ENCODE measurements at places on chromosomes 3 and 15. TPM values are rescaled to one million over a fixed set of nuclear protein-coding genes. Genes with fewer than 3 reads are reported as not detected.

The SCN5A gene
- total RNA-seq, result 202 TPM

DNA sequence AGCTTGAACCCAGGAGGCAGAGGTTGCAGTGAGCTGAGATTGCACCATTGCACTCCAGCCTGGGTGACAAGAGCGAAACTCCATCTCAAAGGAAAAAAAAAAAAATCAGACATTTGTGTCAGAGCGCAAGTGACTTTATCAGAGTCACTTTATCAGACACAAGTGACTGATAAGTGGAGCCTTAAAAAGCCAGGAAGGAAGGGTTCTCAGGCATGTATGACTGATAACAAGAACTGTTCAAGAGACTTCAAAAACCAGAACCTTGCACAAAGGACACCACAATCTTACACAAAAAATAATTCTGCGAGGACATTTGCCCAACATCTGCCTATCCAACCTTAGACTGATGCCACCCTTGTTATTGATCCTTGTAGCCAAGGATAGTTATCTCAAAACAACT, 13.3 kb upstream of the CFAP44 start:
- DNase-seq, result no peak

The TMEM158 gene
- total RNA-seq, result 0.39 TPM

The PRICKLE2 gene
- total RNA-seq, result 10.6 TPM

The UROC1 gene
- not detected for total RNA-seq

GRCh38 chr15:33243393-33243792, 48.9 kb upstream of the FMN1 start:
- DNase-seq, result no peak

The GUCA1C gene
- not detected for total RNA-seq

- DNase-seq, result peak; percentile 10
Measured at GRCh38 chr15:66592505-66593218, 26.9 kb upstream of the LCTL start.

The GRK7 gene
- not detected for total RNA-seq
